ENCODE measurements at places on chromosomes 5 and 9.

GRCh38 chr9:72592502-72593403 is 71.3 kb downstream of the TMC1 start:
- DNase-seq = no peak

GRCh38 chr5:6752236-6752635 is 39.0 kb downstream of the TENT4A start:
- DNase-seq = no peak

DNA sequence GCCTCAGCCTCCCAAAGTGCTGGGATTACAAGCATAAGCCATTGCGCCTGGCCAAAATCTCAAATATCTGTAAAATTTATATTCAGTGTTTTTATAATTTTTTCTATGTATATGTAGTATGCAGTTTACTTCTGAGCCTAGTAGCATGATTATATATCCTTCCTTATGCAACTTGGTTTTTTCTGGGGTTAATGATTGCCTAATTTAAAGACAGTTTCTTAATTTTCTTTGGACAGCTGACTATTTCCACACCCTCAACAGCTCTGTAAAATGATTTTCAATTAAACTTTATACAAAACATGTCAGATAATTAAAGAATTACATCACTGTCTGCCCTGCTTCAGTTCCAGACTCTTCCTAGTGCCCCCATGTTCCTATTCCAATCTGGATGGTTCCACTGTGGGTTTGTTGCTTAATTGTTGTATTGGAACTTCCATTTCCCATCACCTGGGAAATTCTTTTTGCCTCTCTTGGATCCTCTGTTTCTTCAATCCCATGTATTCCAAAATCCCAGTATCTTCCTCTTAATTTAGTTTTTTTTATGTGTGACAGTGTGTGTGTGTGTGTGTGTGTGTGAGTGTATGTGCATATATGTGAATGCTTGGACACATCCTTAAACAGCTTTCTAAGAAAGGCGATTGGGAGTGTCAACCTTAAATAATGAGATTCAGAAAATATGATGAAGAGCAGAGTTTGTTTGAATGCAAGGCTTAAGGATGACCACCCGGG is 53.2 kb downstream of the C5orf22 start:
- no peak for DNase-seq

- DNase-seq = no peak
These were observed 51.7 kb downstream of the SH3PXD2B start for GRCh38 chr5:172402531-172403188.

GRCh38 chr5:17241635-17242034 is 24.2 kb downstream of the BASP1 start:
- DNase-seq = no peak

DNA sequence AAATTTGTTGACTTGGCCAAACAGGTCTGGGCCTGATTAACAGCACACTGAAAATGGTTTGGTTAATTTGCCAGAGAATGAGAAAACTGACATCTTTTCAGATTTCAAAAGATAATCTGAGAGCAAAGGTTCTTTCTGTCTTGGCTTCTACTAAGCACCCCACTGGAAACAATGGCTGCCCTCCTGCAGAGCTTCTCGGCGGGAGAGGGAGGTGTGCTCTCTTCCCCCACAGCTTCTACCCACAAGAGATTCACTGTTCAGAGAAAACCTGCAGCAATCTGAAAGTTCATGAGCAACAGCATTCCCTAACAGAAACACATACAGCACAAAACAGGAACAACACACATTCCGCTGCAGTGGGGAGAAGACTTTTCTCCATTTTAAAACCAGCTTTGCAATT is 3.0 kb downstream of the DNAH5 start:
- no peak for DNase-seq

DNA sequence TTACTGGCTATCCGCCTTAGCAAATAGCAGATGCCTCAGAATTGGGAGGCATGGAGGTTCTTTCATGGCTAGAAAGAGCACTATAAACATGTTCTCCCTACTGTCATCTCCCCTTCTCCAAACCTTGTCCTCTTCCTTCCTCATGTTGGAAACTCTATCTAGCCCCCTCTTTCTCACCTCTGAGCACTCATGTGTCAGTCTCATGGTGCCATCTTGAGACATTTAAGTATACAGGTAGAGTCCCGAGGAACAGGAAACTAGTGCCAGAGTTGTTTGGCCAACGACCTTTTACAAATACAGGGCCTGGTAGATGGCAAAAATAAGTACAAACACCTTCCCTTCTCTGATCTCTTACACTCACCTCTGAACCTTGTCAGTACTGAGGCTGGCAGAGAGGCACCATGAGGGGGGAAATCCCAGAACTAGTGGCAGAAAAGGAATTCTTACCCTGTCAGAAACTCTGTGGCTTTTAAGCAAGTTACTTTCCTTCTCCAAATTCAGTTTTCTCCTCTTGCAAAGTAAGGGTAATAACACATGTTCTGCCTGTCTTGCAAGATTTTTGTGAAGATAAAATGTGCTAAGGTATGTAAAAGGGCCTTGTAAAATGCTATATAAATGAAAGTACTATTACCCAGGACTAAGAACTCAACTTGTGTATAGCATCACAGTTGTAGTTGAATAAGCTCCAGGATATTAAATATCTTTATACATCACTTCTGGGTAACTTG is 94.1 kb upstream of the SNX2 start:
- no peak for DNase-seq

DNA sequence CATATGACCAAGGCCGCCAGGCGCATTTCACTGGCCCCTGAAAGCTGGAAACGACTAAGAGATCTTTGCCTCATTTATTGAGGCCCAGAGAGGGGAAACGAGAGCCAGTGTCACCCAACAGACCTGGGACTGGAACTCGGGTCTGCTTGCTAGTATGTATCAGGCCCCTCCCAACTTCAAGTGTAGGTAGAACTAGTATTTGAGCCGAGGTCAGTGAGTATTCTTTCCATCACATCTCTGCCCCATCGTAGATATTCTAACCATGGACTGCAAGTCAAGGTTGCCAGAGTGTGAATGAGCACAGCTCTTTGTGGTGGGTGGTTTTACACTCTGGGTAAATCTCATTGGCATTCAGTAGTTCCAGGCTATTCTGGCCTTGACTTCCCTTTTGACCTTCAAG is 42.2 kb downstream of the GPR107 start:
- DNase-seq = no peak

DNA sequence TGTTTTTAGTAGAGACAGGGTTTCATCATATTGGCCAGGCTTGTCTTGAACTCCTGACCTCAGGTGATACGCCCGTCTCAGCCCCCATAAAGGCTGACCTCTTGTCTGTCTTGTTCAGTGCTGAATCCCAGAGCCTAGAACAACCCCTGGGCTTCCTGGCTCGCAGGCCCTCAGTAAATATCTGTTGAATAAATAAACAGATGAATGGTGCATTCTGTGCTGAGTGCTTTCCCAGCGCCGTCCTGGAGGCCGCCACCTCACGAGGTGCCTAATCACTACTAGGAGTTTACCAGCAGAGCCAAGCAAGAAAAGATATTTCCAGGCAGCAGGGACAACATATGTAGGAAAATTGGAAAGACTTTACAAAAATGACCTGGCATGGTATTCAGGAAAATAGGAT is 88.5 kb downstream of the SNX24 start:
- no peak for DNase-seq

GRCh38 chr9:35229066-35229778 is 67.4 kb downstream of the UNC13B start:
- DNase-seq = no peak

- DNase-seq = no peak
These were observed 89.8 kb downstream of the NREP start for GRCh38 chr5:111667128-111667736.

- no peak for DNase-seq
These were observed 153.8 kb downstream of the CEP120 start for GRCh38 chr5:123269436-123269835.

DNA sequence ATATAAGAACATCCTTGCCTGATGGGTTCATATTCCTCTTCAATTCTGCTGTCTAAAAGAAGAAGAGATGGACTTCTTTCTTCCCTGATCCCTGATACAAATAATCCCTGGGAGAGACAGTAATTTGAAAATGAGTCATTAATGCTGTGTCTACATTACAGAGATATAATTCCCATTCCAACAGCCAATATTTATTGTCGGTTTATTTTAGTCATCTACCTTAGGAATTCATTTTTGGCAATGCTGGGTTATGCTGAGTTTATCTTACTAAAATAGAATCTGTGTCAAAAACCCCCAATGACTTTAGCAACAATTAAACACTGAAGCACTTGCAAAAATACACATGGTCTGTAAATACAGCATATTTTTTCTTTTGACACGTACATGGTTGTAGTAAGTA is 23.9 kb downstream of the ZNF474 start:
- DNase-seq = no peak

DNA sequence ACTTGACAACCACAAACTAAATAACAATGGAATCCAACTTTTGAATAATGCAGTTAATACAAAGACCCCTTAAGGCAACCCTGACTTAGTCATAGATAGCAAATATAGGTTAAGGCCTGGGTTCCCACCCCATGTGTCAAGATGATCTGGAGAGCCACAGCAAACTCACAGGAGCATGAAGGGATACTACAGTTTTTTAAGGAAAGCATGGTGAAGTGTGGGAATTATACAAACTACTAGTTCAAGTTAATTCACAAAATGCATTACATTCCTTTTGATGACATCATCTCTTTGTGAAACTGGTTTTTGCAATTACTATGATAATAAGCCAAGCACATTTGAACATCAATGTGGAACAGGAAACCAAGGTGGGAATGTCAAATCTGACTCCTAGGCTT is 50.6 kb downstream of the LHFPL2 start:
- no peak for DNase-seq
